ENCODE measurements at places on chromosomes 5 and 9.

GRCh38 chr9:82761027-82761426, 301.9 kb downstream of the RASEF start:
- no peak for DNase-seq

GRCh38 chr5:10009802-10010201, 239.9 kb downstream of the ATPSCKMT start:
- DNase-seq = no peak

DNA sequence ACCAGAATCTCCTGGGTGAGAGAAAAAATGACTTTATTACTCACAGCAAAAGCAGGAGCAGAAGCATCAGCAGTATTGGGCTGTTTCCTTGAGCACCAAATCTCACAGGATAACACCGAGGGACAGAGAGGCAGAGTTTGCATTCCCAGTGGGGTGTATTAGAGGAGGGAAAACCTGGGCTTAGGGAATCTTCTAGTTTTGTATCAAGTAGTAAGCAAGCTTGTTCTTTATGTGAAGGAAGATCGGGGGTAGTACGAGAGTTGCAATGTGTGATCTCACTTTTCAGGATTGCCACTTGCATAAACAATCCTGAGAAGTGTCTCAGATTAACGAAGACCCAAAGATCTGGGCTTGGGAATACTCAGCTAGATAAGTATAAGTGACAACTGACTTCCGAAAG, 1163.0 kb downstream of the TAF11L14 start:
- DNase-seq = no peak

- DNase-seq = no peak
Measured at GRCh38 chr9:108972186-108972585, 38.0 kb downstream of the ABITRAM start.

DNA sequence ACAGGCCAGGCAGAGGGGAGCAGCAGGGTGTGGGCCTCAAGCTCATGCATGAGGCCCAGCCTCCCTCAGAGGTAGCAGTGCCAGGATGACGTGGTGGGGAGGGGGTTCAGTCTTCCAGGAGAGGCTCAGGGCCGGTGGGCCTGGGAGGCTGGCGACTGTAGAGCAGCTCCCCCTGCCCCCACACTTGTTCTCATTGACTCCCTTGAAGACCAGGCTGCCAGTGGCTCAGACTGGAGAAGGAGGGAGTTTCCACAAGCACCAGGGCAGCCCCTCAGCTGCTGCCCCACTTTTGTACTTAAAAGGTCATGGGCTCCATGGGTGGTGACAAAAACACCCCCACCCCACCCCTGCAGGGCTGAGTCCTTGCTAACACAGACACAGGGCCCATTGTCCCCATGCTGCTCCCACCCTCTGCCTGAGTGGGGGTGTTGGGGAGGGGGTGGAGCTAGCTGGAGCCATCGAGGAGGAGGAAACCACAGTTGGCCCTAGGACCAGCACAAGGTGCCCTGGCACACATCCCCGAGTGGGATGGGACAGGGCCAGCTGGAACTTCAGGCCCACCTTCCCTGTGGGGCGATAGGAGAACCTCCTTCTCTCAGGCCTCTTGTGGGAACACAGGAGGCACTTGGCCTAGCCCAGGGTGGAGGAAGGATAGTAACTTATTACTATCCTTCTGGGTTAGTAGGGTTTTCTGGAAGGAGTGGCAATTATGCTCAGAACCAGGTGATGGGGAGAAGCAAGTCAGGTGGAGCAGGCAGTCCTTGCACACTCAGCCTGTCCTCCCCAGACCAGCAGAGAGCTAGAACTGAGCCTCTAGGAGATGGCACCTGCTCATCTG, 10.7 kb downstream of the PDLIM4 start:
- no peak for DNase-seq

GRCh38 chr5:131211669-131212068, 40.9 kb downstream of the LYRM7 start:
- no peak for DNase-seq

- DNase-seq = no peak
Measured at GRCh38 chr9:28260330-28260729, 687.0 kb upstream of the C9orf72 start.

DNA sequence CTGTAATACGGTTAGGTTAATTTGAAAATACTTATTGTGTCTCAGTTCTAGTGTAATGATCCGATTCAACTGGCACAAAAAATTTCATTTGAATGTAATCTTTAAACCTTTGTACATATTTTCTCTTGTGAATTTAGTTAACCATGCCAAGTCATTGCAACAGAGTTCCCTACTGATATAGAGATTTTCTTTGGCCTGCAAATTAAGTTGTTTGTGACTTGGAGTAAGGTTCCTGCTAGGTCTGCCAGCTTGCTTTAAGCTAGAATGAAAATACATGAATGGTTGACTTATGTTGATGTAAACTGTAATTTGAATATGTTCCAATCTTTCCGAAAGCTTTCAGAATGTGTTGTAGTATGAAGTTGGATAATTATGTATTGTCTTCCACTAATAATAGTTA, 1004.1 kb upstream of the EDIL3 start:
- DNase-seq = no peak

GRCh38 chr9:130149654-130150286, 22.4 kb upstream of the NCS1 start:
- DNase-seq = no peak

DNA sequence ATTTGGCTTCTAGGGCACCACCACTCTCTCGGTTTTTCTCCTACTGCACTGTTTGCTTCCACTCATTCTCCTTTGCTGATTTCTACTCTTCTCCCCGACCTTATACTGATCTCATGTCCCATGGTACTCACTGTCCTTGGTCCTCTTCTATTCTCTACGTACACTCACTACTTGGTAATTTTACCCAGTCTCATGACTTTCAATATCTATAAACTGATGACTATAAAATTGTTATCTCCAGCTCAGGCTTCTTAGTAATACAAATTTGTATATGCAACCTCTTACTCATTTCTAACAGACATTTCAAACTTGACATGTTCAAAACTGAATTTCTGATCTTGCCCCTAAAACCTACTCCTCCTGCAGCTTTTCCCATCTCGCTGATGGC, 4.1 kb downstream of the RAPGEF6 start:
- no peak for DNase-seq

GRCh38 chr5:17129093-17129849, 88.2 kb upstream of the BASP1 start:
- DNase-seq = no peak

GRCh38 chr5:156896546-156896945, 46.5 kb downstream of the PPP1R2B start:
- DNase-seq = no peak

- no peak for DNase-seq
Measured at GRCh38 chr9:137148242-137148641, 9.3 kb downstream of the GRIN1 start.

- no peak for DNase-seq
Measured at GRCh38 chr9:116979456-116979855, 292.4 kb downstream of the TRIM32 start.

GRCh38 chr5:3030511-3031165, 279.2 kb upstream of the IRX2 start:
- DNase-seq = no peak

GRCh38 chr5:38752622-38753021, 93.2 kb upstream of the OSMR start:
- no peak for DNase-seq

- no peak for DNase-seq
Measured at GRCh38 chr5:14445576-14446290, 135.9 kb upstream of the OTULINL start.

- no peak for DNase-seq
Measured at GRCh38 chr5:118556792-118557191, 431.6 kb downstream of the DTWD2 start.

DNA sequence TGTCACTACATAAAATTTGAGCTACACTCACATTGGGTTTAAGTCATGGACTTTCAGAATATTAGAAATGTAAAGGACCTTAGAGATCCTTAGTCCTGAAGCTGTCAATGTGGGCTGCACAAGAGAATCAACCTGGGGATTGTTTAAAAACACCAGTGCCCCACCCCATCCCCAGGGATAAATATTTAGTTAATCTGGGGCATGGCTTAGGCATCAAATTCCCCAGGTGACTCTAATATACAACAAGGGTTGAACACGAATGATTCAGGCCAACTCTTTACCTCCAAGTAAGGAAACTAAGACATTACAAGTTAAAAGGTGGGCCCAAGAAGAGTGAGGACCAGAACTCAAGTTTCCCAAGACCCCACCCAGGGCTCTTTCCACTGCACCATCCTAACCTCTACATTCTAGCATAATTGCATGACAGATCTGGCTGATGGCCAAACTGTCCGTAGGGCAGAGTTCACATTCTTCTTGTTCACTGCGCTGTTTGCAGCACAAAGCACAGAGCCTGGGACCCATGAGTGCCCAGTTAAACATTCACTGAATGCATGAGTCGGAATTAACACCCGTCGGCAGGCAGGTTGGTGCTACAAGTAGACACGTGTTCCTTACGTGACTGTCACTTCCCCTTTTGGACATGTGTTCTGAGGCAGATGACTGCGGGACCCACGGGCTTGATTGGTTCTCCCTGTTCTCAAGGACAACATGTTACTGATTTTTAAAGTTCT, 25.2 kb downstream of the CYFIP2 start:
- no peak for DNase-seq

DNA sequence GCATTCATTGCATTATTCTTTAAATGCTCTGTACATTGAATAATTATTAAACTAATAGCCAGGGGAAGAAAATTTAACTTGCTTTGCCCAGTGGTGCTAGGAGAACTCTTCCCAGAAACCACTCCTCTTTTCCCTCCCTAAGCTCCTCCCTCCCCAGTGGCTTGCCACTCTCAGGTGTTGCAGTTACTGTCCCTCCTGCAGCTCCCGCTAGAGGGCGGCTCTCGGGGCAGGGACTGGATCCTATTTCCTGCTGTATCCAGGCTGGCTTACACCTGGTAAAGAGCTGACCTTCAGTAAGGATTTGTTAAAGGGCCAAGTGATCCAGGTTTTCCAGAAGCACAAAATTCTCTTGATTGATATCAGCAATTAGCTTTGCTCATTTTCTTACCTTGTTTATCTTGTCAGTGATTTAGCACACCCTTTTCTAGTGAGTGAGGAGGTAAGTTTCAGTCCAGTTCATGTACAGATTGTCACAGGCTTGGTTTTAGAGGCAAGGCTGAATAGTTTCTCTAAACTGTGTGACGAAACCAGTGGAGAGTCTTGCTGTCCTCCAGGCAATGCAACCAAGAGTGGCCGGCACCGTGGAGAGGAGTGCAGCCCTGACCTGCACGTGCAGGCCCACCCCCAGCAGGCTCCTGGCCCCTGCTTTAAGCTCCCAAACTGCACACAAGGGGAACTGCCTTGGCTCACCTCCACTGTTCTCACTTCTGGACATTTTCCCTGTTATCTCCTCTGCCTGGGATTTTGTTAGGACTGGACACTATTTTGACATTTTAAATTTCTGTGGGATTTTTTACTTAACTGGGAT, 423.8 kb downstream of the SPOCK1 start:
- DNase-seq = peak; percentile 23

DNA sequence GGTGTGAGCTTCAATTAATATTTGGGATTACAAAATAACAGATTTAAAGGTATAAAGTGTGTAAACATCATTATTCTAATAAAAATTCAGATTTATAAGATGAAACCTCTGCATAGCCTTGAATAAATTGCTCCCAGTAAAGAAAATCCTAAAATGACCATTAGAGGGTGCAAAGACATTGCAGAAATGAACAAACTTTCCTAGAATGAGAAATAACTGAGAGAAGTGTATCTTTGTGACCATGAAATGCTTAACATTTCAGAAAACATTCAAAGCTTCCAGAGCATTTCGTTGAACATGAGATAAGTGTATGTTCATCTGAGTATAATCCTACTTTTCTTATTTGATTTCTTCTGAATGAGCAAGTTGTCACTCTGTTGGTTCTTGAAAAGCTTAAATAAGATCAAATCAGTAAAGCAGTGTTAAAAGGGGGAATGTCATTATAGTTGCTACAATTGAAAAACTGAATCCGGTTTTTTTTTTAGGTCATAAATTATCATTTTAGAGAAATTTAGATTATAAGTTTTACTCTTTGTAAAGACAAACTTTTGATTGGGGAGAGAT, 24.7 kb upstream of the NUDT12 start:
- DNase-seq = peak; percentile 64

DNA sequence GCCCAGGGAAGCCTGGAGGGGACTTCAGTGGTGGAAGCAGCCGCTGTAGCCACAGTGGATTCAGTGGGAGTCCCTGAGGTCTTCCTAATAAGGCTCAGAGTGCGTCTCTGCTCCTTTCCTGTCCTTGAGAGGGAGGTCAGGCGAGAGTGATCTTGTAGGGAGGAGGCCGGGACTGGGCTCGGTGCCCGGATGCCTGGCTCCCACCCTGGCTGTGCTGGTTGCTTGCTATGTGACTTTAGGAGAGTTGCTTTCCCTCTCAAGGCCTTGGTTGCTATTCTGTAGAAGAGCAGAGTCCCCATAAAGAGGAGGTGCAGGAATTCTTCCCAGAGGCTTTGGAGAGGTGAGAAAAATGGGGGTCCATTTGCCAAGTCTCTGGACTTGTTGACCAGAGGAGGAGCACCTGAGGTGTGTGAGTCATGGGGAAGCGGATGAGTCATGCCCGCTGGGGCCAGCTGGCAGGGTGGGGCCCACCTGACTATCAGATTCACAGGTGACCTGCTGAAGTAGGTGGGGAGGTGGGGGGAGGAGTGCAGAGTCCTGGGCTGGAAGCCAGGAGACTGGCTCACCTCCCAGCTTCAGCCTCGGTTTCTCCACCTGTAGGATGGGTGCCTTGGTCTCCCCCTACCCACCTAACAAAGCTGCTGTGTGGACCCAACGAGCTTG, 13.8 kb downstream of the GSN start:
- no peak for DNase-seq

- no peak for DNase-seq
Measured at GRCh38 chr9:127223266-127223665, 41.3 kb upstream of the GARNL3 start.

DNA sequence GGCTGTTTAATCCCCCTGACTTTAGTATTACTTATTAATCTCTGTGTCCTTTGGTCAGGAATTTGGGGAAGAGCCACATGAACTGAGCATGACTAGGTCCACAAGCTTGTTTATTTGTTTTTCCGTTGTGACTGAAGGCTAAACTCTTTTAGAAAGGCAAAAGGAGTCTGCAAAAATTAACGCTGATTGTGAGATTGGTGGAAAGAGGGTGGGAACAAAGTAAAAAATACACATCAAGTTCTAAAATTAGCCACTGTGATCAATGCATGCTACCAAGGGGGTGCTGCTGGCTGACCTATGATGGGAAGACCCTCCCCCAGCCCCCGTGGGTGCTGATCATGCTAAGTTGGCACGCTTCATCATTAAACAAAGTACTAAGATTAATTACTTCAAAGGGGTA, 356.8 kb downstream of the ADGRV1 start:
- no peak for DNase-seq

DNA sequence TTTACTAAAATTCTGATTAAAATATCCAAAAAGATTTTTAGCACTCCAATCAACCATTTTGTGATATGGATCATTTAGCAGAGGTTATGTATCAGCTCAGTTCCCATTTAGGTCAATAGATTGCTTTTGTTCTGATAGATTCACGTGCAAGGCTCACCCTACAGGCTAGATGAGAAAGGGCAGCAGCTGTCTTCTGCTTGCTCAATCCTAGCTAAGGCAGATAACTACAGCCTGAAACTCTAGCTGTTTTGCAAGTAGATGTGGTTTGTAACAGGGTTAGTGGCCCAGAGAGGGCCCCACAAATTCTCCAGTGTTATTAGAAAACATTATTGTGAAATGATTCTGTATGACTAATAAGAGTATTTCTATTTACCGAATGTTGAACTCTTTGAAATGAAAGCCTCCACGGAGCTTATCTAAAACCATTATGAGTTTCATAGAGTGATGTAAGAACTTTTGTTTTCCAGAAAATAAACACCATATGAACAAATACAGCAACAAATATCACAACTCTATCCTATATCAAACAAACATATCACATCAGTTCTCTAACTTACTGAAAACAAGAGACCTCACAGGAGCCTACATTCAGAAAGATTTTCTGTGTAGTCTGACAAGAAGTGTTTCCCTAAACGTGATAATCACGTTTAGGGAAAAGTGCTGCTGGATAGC, 841.9 kb upstream of the ACO1 start:
- peak; percentile 17 for DNase-seq
